GM12891 (cell line): ENCODE measurements at places on chromosomes 16 and 17.

DNA sequence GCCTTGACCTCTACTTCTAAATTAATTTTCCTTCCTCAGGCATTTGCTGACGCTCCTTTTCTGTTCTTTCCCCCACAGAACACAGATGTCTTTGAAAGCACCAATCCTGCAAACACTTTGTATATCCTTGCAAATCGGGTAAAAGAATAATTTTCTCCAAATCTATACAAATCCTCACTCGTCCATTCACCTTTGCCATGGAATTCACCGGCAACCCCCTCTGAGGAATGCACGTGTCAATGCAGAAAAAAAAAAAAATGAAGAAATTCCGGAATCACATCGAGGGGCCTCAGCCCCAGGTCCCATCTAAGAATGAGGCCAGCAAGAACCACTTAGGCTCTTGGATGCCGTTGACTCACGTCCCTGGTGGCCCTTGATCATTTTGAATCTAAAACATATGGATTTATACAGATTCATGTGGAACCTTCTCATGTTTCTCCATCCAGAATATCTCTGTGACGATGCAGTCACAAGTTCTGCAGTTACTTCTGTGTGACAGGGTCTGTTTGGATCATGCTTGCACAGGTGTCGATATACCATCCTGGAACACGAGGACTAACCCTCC lies 136.9 kb downstream of the RBFOX3 start:
- DNase-seq: no peak

GRCh38 chr17:50693036-50693682 lies 14.6 kb downstream of the ANKRD40 start:
- no peak for DNase-seq

DNA sequence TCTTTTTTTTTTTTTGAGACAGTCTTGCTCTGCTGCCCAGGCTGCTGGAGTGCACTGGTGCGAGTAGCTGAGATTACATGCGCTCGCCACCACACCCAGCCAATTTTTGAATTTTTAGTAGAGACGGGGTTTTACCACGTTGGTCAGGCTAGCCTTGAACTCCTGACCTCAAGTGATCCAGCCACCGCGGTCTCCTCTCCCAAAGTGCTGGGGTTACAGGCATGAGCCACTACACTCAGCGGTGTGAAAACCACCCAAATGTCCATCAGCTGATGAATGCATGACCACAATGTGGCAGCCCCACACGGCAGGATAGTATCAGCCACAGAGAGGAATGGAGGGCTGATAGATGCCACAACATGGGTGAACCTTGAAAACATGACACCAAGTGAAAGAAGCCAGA lies 2.1 kb downstream of the P2RX5 start:
- no peak for DNase-seq

- no peak for DNase-seq
Observed at GRCh38 chr17:74780443-74781238, 4.5 kb upstream of the NAT9 start.

DNA sequence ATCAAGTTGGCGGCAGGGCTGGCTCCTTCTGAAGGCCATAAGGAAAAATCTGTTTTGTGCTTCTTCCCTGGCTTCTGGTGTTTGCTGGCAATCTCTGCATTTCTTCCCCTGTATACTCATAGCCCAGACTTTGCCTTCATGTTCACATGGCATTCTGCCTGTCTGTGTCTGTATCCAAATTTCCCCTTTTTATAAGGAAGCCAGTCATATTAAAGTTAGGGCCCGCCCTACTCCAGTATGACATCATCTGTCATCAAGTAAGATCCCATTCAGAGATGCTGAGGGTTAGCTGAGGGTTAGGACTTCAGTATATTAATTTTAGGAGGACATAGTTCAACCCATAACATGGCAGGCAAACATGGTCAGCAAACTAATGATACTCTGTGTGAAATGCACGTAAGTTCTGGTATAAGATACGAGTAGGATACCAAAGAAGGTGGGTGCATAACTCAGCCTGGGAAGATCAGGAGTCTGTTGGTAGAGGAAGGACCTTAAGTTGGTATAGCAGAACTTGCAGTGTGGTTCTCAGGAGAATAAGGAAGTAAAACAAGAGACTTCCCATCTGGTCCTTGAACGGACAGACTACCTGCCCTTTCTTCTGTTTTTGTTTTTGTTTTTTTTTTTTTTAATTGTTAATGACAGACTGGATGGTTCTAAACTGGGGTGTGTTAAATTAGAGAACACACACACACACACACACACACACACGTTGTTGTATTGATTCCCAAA lies 13.9 kb downstream of the MAP2K6 start:
- DNase-seq: no peak

DNA sequence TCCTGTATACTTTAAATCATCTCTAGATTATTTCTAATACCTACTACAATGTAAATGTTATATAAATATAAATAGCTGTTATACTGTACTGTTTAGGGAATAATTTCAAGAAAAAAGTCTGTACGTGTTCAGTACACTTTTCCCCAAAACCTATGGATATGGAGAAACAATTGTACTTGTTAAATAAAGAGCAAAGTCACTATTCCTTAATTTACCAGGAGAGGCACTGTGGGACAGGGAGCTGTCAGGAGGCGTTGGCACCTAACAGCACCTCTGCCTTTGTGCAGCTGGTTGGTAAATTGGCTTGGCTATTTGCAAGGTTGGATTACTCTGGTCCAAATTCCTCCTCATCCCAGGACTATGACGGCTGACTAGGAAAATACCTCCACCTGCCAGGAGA lies 28.0 kb downstream of the CRHR1 start:
- DNase-seq: no peak

DNA sequence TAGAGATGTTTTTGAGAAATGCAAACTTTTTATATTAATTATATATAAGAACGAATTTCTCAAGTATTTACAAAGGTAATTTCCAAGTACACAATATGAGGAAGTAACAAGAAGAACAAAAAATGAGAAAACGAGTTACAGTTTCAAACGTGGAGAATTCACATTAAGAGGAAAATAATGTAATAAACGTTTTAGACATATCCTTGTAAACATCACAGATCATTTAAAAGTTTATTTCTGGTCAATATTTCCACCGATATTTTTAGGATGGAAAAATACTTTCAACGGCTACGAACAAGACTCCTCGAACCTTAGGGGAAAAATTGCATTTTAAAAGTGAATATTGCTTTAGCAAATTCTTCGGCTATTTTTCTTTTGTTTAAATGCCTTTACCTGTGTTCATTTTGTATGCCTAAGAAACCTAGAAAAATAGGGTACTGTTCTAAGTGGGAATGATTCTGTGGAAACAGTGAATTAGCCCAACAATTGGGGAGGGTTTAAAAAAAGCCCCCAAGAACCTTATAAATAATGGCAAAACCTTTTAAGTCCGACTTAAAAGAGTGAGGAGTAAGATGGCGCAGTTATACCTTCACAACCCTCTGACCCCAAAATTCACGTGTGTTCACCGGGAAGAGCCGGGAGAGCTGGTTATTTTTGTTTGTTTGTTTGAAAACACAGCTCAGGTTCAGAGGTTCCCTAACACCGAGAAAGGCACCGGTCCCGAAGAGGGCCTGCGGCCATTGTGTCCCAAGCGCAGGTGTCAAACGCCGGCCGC lies 3.3 kb downstream of the HNF1B start:
- no peak for DNase-seq

- DNase-seq: no peak
Observed at GRCh38 chr17:78329263-78330059, 30.4 kb downstream of the SOCS3 start.

- no peak for DNase-seq
Observed at GRCh38 chr17:77571155-77571981, 387.1 kb upstream of the TNRC6C start.

DNA sequence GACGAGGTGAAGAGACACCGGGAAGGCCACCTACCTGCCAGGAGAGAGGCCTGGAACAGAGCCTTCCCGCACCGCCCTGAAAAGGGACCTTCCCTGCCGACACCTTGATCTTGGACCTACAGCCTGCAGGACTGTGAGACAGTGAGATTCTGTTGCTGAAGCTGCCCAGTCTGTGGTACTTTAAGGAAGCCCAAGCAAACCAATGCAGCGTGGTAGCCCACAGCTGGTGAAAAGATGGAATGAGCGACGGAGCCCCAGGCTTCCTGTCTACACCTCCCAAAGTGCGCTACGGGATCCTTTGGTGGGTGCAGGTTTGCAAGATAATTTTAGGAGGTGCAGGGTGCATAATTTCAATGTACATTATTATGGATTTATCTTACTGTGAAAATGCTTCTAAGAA lies 33.9 kb downstream of the TNFRSF13B start:
- no peak for DNase-seq

GRCh38 chr17:66860204-66860603 lies 25.3 kb downstream of the CACNG5 start:
- DNase-seq: no peak

DNA sequence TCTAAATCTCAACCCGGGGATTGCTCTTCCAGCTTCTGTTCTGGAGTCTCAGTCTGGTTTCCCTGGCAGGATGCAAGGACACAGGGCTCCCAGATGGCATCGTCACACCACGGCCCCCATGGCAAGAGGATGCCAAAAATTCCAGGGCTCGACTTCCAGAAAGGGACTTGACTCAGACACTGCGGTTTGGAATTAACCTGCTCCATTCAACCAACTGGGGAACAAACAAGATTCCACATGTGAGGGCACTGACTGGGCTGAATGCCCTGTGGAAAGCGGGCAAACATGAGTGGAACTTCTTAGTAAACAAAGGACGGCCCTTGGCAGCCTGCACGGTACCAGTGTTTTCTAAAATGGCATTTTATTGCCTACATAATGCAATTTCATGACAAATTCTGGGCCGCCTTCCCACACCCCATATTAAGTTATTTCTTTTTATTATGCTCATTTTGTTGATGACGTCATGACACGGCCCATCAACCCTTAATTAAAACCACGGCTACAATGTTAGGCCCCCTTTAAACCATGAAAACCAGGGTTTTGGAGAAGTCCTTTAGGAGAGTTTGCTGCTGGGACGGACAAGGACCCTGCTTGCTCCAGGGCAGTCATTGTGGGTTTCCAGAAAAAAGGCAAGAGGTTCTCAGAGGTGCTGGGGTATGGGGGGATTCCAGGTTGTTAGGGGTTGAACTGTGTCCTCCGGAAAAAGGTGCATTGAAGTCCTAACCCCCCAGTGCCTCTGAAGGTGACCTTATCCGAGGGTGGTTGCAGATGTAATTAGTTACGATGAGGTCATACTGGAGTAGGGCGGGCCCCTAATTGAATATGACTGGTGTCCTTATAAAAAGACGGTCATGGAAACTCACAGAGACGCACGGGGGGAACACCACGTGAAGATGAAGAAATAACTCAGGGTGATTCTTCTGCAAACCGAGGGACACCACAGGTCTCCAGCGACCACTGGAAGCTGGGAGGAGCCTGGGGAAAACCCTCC lies 205.6 kb downstream of the FOXL1 start:
- DNase-seq: no peak

DNA sequence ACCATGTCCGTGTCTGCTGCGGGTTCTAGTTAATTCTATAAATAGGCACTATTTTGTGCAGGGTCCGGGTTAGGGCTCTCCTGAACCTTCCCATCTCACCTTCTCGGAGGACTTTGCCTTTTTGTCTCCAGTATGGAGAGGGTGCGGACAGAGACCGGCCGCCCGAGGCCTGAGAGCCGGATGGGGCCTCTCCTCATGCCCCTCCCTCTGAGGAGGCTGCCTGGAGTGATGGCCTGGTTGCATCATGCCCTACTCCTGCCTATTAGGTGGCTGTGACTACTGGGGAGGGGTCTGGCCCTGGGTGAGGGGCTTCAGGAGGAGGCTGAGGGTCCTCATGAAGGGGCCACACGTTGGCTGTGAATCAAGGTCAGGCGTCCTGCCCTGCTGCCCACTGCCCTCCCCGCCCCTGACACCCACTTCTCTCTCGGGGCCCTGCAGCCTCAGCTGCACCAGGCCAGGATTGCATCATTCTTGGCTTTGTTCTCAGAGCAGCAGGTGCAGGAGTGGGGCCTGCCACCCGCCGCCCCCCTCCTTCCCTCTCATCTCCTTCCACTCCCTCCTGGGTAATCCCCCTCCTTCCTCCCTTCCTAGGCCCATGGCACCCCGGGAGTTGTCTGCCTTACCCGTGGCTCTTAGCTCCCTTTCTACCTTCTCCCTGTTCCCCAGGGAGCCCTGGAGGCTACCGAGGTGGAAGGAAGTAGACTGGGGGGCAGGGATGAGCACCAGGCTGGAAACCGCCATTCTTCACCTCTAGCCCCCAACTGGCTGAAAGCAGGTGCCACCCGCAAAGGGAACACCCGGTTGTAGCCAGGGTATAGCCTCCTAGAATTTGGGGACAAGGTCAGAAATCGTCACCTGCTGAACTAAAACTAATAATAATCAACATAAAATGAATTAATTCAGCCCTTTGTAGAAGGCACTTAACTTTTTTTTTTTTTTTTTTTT lies 12.7 kb upstream of the ARHGAP23 start:
- no peak for DNase-seq

DNA sequence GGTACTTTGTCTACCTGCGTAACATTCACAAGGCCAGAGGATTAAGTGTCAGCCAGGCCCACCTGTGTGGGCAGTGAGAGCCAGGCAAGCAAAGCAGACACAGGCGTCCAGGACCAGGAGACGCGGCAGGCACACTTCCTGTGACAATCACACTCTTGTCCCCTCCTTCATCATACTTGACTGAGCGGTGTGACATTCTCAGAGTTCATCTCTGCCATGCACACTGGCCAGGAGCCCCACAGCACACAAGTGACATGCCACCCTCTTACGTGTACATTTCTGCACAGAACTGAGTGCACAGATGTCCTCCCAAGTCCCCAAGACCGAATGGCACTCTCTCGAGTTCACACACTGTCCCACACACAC lies 8.7 kb downstream of the PPP1R9B start:
- DNase-seq: no peak

- DNase-seq: no peak
Observed at GRCh38 chr17:27985736-27986399, 56.6 kb upstream of the NLK start.

DNA sequence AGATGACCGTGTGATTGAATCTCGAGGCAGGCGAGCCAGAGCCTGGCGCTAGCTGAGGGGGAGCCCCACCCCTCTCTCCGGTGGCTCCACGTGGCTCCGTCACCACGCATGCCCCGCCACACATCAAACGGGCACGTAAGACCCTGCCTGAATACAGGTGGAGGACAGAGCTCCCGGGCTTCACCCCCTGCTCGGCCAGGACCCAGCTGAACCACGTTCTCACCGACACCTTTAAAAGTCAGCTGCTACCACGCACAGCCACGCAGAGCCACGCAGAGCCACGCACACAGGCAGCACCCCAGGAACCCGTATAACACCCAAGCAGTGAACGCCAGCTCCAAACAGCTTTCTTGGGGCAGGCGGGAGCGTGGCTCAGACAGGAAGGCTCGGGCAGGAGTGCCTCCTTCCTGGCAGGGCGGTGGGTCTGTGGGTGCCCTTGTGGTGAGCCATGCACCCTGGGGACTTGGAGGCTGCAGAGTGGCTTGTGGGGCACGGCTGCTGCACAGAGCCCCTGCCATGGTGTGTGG lies 4.4 kb downstream of the TMEM204 start:
- no peak for DNase-seq

DNA sequence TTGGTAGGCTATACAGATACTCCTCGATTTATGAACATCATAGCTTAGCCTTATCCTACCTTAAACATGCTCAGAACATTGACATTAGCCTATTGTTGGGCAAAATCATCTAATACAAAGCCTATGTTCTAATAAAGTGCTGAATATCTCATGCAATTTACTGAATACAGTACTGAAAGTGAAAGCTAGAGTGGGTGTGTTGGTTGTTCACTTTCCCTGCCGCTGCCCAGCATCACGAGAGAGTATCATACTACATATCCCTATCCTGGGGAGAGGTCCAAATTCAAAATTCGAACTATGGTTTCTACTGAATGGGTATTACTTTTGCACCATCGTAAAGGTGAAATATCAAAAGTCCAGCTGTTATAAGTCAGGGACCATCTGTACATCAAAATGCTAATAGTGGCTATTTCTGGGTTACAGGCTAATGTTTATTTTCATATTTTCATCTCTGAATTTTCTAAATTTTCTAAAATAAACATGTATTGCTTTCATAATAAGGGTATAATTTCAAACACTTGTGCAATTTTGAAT lies 54.5 kb downstream of the NACA2 start:
- DNase-seq: no peak
